Dermis blood vessel endothelial cell (primary cell): ENCODE measurements at places on chromosomes 12 and 14. TPM values are rescaled to one million over a fixed set of nuclear protein-coding genes. Genes with fewer than 3 reads are reported as not detected.

ANKS1B gene
- total RNA-seq: not detected in 2 replicates

TMPRSS12 gene
- not detected in 2 replicates for total RNA-seq

SPRYD3 gene
- total RNA-seq: 13.1 and 16.5 TPM in 2 replicates

SOAT2 gene
- not detected in 2 replicates for total RNA-seq

ADAMTS20 gene
- not detected in 2 replicates for total RNA-seq

KCNK10 gene
- not detected in 2 replicates for total RNA-seq

VDR gene
- under 0.01 and 0.47 TPM in 2 replicates for total RNA-seq

LRRC10 gene
- not detected in 2 replicates for total RNA-seq

GLIPR1L1 gene
- not detected in 2 replicates for total RNA-seq

LRTM2 gene
- total RNA-seq: not detected in 2 replicates

ZNF26 gene
- total RNA-seq: 10.1 and 19.2 TPM in 2 replicates

HOXC4 gene
- not detected in 2 replicates for total RNA-seq
